ENCODE measurements at places on chromosomes 6 and 20.

GRCh38 chr6:74705451-74705850 lies 500.4 kb downstream of the COL12A1 start:
- no peak for DNase-seq

DNA sequence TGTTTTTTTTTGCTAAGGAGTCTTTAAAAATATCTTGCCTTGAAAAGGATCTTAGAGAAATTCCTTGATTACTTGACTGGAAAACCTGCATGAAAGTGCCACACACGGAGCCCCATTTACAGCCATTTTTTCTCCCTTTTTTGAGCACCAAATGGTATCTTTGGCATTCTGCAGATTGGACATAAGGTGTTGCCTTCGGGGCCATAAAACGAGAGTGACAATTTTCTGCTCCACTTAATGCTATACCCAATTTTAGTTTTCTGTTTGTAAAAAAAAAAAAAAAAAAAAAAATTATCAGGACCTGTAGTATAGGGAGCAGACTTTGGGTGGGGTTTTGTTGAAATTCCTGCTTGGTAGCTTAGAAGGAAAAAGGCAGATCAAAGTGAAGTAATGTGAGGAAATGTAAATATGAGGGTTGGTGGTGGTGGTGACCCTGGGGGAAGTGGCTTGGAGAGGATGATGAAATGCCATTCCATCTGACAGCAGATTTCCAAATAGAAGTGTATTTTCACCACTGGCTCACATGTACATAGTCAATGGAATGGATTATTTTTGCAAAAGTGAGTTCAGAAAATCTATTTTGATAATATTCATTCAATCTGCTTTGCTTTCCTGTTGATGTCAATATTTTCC lies 212.1 kb upstream of the SOX4 start:
- peak; percentile 30 for DNase-seq

- no peak for DNase-seq
These were observed 173.6 kb downstream of the SASH1 start for GRCh38 chr6:148516217-148516616.

DNA sequence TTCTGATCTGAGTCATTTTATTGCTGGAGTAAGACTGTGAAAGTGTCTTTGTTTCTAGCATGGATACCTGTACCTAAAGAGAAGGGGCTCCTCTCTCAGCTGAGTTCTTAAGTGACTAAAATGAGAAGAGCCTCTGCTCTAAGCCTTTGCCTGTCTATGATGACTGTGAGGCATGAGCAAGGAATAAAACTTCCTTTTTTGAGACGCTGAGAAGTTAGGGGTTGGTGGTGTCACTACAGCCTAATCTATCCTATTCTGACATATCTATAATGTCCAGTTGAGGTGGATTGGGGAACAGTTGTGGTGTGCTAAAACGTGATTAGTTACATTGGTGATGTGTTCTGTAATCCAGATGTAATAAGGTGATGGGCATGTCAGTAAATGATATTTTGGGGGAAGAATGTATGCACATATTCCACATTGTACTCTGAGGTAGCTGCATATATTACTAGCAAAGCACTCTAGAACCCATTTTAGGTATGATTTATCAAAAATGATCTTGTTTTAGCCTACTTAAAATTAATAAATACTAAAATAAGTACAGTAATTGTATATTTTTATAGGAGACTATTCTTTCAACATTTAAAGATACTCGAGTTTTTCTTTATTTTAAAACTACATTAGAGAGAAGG lies 18.1 kb downstream of the ADGRB3 start:
- no peak for DNase-seq

GRCh38 chr20:2520617-2521016 lies 11.9 kb upstream of the ZNF343 start:
- DNase-seq: no peak

GRCh38 chr6:160226118-160226591 lies 32.5 kb downstream of the SLC22A2 start:
- no peak for DNase-seq

- DNase-seq: no peak
These were observed 312.8 kb upstream of the PTCHD4 start for GRCh38 chr6:48423640-48424365.

GRCh38 chr6:13447949-13448724 lies 39.3 kb downstream of the GFOD1 start:
- DNase-seq: no peak

Measured in NCI-H1694 (cell line).